NAMALWA (cell line): ENCODE measurements at places on chromosomes 1 and 21.

GRCh38 chr1:174680101-174680500 is 232.3 kb downstream of the GPR52 start:
- DNase-seq = no peak

DNA sequence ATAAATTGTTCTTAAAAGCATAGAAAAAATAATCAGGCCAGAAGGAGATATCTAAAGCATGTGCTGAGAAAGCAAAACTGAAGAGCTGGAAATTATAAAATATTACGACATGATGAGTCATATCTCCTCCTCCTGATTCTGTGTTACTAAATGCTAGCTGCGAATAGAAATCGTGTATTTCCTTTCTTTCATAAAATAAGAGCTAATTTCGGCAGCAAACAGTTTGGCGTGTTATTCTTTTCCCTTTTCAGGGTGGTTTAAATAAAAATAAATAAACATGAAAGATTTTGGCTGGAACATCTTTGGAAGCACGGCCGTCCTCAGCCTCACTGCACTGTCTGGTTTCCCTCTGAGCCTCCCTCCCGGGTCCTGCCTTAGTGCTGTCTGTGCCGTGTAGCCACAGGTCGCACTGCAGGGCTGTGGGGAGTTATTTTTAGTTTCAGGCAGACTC is 56.0 kb downstream of the ADARB1 start:
- DNase-seq = no peak

- no peak for DNase-seq
These were observed 134.2 kb upstream of the FGGY start for GRCh38 chr1:59162665-59163064.

GRCh38 chr1:170354246-170354645 is 177.7 kb upstream of the GORAB start:
- DNase-seq = no peak

DNA sequence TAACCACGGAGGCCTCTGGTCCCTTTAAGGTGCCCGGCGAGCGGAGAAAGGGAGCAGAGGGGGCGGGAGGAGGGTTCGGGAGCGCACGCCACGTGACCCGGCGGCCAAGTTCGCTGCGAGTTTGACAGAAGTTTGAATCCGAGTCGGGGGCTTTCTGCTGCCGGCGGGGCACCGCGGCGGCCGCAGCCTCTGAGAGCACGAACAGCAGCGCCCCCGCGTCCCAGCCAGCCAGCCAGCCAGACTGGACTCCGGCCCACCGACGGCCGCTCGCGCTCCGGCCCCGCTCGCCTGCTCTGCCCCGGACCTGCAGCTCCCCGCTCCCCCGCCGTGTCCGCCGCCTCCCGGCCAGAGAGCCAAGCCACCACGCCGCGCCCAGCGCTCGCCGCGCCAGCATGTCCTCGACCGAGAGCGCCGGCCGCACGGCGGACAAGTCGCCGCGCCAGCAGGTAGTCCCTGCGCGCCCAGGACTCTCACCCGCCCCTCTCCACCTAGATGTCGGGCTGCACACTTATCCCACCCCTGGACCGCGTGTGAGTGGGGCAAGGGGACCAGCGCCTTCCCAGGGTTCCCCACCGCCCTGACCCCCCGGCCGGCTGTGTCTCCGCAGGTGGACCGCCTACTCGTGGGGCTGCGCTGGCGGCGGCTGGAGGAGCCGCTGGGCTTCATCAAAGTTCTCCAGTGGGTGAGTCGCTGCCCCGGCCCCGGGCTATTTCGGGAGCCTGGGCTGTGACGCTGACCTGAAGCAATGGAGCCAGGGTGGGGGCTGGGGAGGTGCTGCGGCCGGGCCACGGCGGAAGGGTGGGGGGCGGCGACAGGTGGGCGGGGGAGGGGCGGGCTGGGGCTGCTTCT is at the start of gene SYPL2:
Gene SYPL2 (plus strand): TSS at position 95 of the 849 bp plus-strand sequence. CDS start 298 bp downstream, at position 393.
- DNase-seq = no peak

DNA sequence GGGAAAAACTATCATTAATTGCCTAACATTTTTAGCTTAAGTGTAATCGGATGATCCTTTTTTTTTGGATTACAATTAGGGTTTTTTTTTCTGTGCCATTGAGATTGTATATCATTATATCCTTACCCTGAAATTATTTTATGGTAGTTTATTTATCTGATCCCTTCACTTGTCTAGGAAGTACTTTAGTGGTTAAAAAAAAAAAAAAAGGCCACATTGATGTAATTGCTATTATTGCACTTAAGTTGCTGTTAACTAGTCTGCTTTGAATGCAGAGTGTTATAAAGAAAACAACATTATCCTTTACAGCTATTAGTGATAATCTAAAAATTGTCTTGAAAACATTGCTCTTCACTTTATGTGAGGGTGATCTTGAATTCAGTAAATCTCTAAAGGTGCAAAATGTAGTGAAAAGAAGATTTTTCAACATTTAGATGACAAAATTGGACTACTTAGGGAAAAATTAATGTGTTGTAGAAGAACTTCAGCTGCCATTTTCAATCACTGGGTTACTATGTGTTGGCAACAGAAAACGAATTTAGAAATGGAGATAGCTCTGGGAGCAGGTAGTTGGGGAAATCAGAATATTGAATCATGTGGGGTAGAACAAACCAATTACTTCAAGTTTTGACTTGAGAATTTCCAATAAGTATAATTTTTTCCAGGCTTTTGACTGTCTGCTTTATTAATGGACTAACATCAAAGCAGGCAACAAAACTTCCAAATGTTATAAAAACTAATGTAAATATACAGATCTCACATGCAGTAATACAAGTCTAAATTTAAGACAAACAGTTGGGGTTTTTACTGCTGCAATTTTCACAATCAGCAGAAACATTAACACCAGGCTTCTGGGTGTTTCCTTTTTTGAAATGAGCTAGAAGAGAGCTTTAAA is 5.0 kb downstream of the ADGRL2 start:
- no peak for DNase-seq

DNA sequence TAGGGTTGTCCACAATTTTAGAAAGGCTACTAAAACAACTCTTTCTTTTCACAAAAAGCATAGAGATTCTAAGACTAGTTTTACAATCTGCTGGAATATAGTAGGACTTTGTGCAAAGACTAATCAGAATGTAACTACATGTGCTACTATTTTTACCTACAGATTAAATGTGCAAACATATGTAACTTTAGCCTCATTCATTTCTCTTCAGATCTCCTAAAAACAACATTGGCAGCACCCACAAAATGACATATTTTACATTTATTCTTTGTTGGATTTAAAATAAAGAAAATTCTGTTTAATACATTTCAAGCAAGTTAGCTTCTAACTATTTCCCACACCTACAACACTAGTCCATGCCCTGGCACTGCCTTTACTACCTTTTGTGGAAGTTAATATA is 292.2 kb downstream of the AKT3 start:
- DNase-seq = no peak
